T-helper 17 cell (primary cell): ENCODE measurements at places on chromosomes 11 and 22. TPM values are rescaled to one million over a fixed set of nuclear protein-coding genes. Genes with fewer than 3 reads are reported as not detected.

SAA4 gene
- not detected for total RNA-seq

PYGM gene
- total RNA-seq = 11.8 TPM

KLHL22 gene
- 28.1 TPM for total RNA-seq

ZNF70 gene
- total RNA-seq = 1.9 TPM

SLC6A5 gene
- not detected for total RNA-seq

DNA sequence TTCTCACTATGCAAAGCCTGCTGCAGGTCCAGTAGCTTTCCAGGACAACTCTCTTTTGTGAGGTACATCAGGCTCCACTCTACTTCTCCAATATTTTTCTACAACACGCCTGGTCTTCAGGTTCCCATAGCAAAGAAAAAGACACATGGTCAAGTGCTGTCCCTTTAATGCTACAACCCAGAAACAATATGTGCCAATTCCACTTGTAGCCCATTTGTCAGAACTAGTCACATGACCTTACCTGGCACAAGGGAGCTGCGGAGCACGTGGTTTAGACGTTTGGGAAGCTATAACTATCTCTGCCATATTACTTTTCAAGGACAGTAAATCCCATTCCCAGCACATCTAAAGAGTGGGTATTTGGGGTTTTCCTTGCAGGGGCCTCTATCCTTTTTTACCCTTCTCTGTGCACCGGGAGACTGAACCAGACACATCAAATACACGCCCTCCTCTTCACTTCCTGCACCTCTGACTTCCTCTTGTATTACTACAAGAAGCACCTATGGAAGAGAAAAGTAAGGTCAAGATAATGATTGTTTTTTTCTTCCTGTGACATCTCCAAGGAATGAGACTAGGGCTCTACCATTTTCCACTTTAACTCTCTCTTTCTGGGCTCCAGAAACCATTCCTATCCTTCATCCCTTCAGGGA, 237.6 kb downstream of the ETS1 start:
- DNase-seq = no peak
- H3K4me3 ChIP-seq = peak overlapping the region; percentile 71
- H3K27me3 ChIP-seq = no peaks in the 10 kb centered on the region
- H3K27ac ChIP-seq = peak overlapping the region; percentile 86
- peaks cover 35% of the 10 kb centered on the region for H3K4me1 ChIP-seq

DNA sequence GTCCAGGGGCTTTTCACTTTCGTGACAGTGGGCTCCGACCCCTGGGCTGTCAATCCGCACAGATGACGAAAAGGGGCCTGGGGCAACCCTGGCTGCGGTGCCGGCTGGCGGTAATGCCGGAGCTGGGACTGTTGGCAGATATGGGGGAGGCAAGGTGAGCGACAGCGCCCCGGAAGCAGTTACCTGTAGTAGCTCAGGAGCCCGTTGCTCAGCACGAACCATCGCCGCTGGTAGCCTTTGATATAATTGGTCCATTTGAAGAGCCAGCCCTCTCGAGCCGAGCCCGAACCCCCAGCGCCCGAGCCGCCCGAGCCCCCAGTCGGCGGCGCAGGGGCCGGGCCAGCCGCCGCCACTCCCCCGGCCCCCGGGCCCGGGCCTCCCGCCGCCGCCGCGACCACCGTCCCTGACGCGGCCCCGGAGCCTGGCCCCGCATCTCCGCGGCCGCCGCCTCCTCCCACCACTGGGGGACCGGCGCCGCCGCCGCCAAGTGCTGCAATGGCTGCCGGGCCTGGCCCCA, 396 bp downstream of the OSBP start:
- peak; percentile 64 for DNase-seq
- peak overlapping the region; percentile 98 for H3K4me3 ChIP-seq
- H3K27me3 ChIP-seq = no peaks in the 10 kb centered on the region
- H3K36me3 ChIP-seq = no peaks in the 10 kb centered on the region
- peak overlapping the region; percentile 96 for H3K27ac ChIP-seq
- H3K4me1 ChIP-seq = peaks cover 38% of the 10 kb centered on the region

DNA sequence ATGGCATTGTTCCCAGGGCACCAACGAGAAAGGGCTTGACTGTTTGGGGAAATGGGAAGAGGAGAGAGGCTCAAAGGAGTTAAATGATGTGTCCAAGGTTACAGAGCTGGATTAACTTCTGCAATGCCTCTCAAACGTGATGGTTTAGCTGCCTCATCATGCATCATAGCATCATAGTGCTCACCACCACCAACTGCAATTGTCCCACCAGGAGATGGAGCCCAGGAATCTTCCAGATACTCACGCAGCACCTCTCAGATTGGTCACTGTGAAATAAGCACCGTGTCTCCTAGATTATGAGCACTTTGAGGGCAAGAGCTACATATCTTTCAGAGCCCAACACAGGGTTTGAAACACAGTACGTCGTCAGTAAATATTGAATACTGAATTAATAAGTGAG, 69.2 kb downstream of the PRSS23 start:
- H3K27ac ChIP-seq = no peak overlapping the region
- H3K4me3 ChIP-seq = no peak overlapping the region
- peaks cover 9% of the 10 kb centered on the region for H3K27me3 ChIP-seq
- no peak for DNase-seq
- peaks cover 9% of the 10 kb centered on the region for H3K4me1 ChIP-seq
- H3K36me3 ChIP-seq = no peaks in the 10 kb centered on the region

DNA sequence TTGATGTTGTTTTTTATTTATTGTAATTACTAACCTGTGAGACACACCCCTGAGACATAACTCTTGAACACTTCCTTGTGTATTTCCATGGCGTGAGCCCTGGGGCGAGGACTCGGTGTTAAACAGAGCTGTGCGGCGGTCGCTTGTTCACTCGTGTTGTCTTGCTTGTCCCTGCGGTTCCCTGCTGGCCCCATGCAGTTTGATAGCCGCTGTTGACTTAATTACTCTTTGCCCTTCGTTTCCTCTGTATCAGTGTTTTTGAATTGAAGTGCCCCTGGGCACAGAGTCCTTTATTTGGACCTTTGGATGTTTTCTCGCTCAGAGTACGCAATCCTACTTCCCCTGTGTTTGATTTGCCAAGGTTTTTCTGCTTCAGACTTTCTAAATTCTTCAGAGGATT, 52.7 kb downstream of the TBC1D22A start:
- no peak overlapping the region for H3K4me3 ChIP-seq
- H3K36me3 ChIP-seq = peaks cover 4% of the 10 kb centered on the region
- no peaks in the 10 kb centered on the region for H3K27me3 ChIP-seq
- H3K4me1 ChIP-seq = peaks cover 47% of the 10 kb centered on the region
- DNase-seq = no peak

GRCh38 chr22:46425016-46425415, 89.5 kb downstream of the TRMU start:
- peaks cover 3% of the 10 kb centered on the region for H3K4me1 ChIP-seq
- no peaks in the 10 kb centered on the region for H3K27me3 ChIP-seq
- DNase-seq = no peak
- H3K4me3 ChIP-seq = no peak overlapping the region
- peaks cover 3% of the 10 kb centered on the region for H3K36me3 ChIP-seq

DNA sequence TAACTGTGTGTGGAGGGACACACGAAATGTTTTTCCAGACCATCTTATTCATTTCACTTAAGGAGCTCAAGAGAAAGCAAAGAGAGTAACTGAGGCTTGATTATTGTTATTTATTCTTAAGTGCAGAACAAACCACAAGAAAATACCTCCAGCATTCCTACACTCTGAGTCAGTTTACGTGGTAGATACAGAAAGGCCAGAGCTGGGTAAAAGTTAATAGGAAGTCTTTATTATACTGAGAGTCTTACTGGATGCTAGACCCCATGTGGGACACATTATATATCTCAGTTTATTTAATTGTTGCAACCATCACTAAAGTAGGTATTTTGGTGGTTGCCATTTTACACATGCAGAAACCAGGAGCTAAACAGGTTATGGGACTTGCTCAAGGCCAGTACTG, 261.4 kb upstream of the POU2AF2 start:
- H3K36me3 ChIP-seq = no peaks in the 10 kb centered on the region
- H3K4me3 ChIP-seq = no peak overlapping the region
- H3K4me1 ChIP-seq = peaks cover 2% of the 10 kb centered on the region
- no peak overlapping the region for H3K27ac ChIP-seq

GRCh38 chr11:66020618-66021357, 5.5 kb downstream of the CATSPER1 start:
- no peak for DNase-seq
- H3K36me3 ChIP-seq = no peaks in the 10 kb centered on the region
- no peak overlapping the region for H3K4me3 ChIP-seq
- H3K4me1 ChIP-seq = peaks cover 12% of the 10 kb centered on the region
- peaks cover 5% of the 10 kb centered on the region for H3K27me3 ChIP-seq

DNA sequence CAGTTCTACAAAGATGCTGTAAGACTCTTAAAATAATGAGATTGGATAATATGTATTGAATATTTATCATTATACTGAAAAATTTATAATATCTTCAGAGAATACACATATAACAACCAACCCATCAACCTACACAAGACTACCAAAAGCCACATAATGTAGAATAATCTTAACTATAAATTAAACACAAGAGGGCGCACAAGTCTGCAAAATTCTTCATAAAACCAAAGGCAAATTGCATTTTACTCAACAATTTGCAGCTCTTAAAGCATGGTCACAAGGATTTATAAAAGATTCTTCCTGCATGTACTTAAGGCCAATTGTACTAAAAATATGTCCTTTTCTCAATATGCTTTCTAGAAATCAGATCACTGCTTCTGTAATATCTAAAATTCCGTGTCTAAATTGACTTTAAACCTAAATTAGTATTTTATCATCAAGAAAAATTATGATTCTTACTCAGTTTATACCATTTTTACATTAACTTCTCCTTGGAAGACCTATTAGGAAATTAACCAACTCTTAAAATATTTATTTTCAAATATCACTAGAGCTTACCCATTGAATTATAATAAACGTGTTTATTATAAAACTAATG, 79.0 kb downstream of the TTC28 start:
- no peaks in the 10 kb centered on the region for H3K4me1 ChIP-seq
- H3K27me3 ChIP-seq = peaks cover 21% of the 10 kb centered on the region
- DNase-seq = no peak
- no peaks in the 10 kb centered on the region for H3K36me3 ChIP-seq
- no peak overlapping the region for H3K4me3 ChIP-seq
- H3K27ac ChIP-seq = no peak overlapping the region

- peaks cover 12% of the 10 kb centered on the region for H3K4me1 ChIP-seq
- no peak overlapping the region for H3K27ac ChIP-seq
- H3K36me3 ChIP-seq = no peaks in the 10 kb centered on the region
- no peaks in the 10 kb centered on the region for H3K27me3 ChIP-seq
- peak overlapping the region; percentile 74 for H3K4me3 ChIP-seq
Measured at GRCh38 chr11:77127235-77127911, 673 bp upstream of the MYO7A start.

DNA sequence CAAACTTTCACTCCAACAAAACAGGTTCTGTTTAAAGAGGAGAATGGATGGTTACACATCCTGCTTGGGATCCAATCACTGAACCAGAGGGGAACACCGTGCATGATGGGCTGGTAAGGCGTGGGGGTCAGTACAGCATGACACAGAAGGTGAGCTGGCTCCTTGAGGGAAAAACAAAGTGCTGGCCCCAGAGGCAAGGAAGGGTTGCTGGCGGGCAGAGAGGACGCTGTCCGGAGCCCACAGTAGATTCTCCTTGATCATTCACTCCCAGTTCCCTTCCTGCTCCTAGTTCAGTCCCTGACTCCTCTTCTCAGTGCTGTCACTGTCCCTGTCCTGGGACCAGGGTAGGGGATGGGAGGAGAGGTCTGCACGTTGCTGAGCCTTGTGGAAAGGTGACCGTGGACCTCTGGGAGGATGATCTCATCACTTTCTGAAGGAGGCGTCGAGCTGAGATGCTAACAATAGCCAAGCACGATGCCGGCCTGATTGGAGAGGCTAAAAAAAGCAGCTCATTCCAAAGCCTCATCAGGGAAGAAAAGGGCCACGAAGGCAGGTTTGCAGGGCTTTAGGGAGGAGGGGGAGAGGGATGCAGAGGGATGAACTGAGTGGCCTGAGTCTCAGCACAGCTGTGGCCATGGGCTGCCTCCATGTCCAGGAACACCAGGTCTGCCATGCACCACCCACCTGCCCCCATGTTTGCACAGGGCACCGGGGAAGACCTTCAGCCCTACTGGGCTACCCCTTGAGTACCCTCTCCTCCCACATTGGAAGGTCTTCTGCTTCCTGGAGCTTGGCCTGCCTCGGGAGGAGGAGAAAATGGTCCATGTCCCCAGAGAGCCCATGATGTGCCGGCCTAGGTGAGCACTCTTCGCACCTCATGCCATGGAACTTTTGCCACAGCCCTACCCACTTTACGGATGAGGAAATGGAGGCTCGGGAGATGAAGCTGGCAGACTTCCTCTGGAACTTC, 72.7 kb upstream of the RTL6 start:
- H3K27me3 ChIP-seq = peaks cover 42% of the 10 kb centered on the region
- H3K27ac ChIP-seq = no peak overlapping the region
- peaks cover 2% of the 10 kb centered on the region for H3K36me3 ChIP-seq
- H3K4me1 ChIP-seq = peaks cover 11% of the 10 kb centered on the region
- H3K4me3 ChIP-seq = no peak overlapping the region

DNA sequence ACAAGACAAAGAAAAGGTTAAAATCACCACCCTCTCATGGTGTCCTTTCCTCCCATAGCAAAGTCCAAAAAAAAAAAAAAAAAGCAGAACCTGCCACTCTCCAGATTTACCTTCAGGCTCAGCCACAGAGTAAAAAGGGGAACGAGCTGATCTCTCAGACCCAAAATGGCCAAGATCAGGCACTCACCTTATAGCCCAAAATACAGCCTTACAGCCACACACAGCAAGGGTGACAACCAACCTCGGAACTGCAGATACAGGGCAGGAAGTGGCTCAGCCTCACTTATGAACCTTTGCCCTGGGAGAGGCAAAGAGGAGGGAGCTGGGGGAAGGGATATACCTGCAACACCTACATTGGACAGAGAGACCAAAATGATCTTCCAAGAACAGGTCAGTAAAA, 4.5 kb downstream of the FHIP1B start:
- peaks cover 8% of the 10 kb centered on the region for H3K36me3 ChIP-seq
- H3K27ac ChIP-seq = peak overlapping the region; percentile 88
- DNase-seq = no peak
- H3K27me3 ChIP-seq = no peaks in the 10 kb centered on the region

DNA sequence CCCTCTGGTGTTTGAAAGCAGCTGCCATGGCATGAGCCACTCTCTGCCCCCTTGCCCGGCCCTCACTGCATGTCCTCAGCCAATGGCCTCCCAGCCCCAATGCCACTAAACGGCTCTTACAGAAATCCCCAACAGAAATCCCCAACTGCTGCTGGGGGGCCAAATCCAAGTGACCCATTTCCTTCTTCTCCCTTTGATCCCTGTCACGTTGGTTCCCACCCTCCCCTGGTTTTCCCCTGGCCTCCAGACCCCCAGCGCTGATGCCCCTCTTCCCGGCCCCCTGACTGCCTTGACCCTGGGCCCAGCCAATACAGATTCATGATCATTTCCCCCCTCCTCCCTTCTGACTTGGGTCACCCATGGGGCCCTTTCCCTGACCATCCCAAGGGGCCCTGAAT, 30.9 kb downstream of the IGLL1 start:
- H3K27ac ChIP-seq = no peak overlapping the region
- H3K36me3 ChIP-seq = no peaks in the 10 kb centered on the region
- no peak overlapping the region for H3K4me3 ChIP-seq
- H3K4me1 ChIP-seq = no peaks in the 10 kb centered on the region
- DNase-seq = no peak

DNA sequence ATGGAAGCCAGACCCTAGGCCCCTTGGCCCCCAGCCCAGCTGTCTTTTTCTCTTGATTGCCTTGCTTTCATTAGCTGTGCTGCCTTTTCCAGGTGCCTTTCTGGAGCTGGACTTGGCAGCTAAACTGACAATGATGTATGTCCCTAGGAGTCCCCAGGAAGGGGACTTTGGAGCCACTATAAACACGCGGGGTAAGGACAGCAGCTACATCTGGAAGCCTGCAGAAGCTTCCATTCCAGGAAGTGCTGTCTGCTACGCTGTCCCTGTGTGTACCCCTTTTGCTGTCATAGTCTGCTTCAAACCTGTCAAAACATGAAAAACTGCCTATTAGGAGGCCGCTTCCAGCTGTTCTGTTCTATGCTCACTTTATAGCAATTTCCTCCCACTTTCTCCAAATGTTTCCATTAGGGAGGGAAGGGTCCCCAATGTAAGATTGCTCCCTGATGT, 153.3 kb upstream of the RAG2 start:
- peaks cover 8% of the 10 kb centered on the region for H3K4me1 ChIP-seq
- peaks cover 62% of the 10 kb centered on the region for H3K27me3 ChIP-seq
- H3K4me3 ChIP-seq = no peak overlapping the region
